EL (cell line): ENCODE measurements at places on chromosomes 6 and 20.

- DNase-seq = no peak
These were observed 842 bp downstream of the SLC25A27 start for GRCh38 chr6:46653439-46654195.

GRCh38 chr6:25193460-25194171 is 85.6 kb upstream of the CARMIL1 start:
- DNase-seq = peak; percentile 95

- no peak for DNase-seq
These were observed 42.0 kb downstream of the SPDEF start for GRCh38 chr6:34514112-34514511.

GRCh38 chr20:40690836-40691565 is 2.0 kb upstream of the MAFB start:
- no peak for DNase-seq

GRCh38 chr6:150235218-150235617 is 92.4 kb downstream of the PPP1R14C start:
- no peak for DNase-seq

DNA sequence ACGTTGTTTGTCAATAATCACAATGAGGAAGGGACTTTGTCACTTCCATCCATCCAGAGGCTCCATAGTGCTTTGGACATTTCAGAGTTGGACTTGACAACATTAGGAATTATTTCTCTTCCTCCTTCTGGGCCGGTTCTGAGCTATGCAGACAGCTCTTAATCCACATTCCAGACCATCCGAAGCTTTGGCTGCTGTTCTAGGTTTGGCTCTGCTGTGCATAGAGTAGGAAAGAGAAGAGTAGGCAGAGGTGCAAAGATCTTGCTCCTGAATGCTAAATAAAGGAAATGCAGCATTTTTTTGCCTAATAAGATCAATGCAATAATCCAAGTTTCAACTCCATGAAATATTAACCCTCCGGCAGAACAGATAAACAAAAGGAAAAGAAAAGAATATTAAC is 251.8 kb upstream of the PRND start:
- no peak for DNase-seq

GRCh38 chr6:23180504-23181293 is 611.3 kb downstream of the HDGFL1 start:
- DNase-seq = peak; percentile 57

GRCh38 chr6:148817689-148818088 is 70.9 kb downstream of the UST start:
- DNase-seq = no peak
